ENCODE measurements at places on chromosomes 5 and 9.

GRCh38 chr9:87436716-87437115 lies 61.0 kb upstream of the DAPK1 start:
- DNase-seq = no peak

GRCh38 chr9:137680444-137681358 lies 61.9 kb downstream of the EHMT1 start:
- DNase-seq = no peak

- no peak for DNase-seq
Measured at GRCh38 chr5:6585168-6585567, 47.7 kb downstream of the NSUN2 start.

- DNase-seq = no peak
Measured at GRCh38 chr9:71734950-71735349, 33.4 kb downstream of the CEMIP2 start.

GRCh38 chr5:176178789-176179188 lies 59.4 kb upstream of the SIMC1 start:
- no peak for DNase-seq

DNA sequence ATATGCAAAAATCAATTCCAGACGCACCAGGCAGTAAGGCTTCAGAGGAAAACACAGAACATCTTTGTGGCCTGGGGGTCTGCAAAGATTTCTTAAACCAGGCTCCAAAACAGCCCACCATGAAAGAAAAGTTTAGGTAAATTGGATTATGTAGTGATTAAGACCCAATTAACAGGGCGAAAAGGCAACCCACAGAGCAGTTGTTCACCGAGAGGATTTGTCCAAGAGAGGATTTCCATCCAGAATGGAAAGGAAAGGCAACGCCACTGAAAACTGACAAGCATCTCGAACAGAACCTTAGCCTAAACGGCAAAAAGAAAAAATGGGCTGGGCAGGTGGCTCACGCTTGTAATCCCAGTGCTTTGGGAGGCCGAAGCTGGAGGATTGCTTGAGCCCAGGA lies 37.4 kb downstream of the GLT6D1 start:
- DNase-seq = no peak
